ENCODE measurements at places on chromosomes 2 and 18.

- DNase-seq = peak; percentile 88
Measured at GRCh38 chr2:109322111-109322510, 193.1 kb downstream of the SH3RF3 start.

- peak; percentile 29 for DNase-seq
Measured at GRCh38 chr2:32553829-32554432, 73.9 kb upstream of the TTC27 start.

- DNase-seq = no peak
Measured at GRCh38 chr18:21361307-21361880, 119.4 kb downstream of the GREB1L start.

DNA sequence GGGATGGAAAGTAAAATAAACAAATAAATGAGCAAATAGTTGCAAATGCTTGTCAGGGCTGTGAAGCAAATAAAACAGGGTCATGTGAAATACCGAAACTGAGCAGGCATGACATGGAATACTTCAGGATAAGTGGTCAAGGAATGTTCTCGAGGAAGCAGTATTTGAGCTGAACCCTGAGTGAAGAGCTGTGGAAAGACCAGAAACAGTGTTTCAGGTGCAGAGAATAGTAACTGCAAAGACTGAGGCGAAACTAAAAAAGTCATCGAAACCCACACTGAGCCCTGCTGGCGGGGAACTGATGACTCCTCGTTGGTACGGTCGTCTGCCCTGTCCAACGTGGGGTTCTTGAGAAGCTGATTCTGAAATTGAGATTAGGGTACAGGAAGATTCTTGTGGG is 27.2 kb upstream of the MYCN start:
- no peak for DNase-seq

DNA sequence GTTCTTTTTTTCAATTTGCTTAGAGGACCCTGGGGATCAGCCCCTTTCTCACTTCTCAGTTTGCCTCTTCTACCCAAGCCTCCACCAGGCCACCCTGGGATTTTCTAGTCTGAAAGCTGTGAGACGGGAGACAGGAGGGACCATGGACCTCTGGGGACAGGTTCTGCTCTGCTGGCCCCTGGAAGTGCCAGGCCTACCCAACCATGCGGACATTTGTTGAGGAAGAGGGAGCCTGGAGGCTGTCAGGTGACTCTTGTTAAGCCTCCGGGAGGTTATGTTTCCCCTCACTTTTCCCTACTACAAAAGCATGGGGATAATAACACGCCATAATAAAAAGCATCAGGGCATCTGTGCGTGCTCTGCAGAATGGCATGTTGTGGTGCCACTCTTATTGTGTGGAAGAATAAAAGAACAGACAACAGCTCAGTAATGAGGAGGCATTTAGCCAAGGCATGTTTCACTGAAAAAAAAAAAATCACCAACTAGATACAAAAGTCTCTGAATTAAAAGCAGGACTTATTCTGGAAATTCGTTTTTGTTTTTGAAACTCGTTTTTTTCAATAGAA is 48.3 kb upstream of the PLA2R1 start:
- no peak for DNase-seq

DNA sequence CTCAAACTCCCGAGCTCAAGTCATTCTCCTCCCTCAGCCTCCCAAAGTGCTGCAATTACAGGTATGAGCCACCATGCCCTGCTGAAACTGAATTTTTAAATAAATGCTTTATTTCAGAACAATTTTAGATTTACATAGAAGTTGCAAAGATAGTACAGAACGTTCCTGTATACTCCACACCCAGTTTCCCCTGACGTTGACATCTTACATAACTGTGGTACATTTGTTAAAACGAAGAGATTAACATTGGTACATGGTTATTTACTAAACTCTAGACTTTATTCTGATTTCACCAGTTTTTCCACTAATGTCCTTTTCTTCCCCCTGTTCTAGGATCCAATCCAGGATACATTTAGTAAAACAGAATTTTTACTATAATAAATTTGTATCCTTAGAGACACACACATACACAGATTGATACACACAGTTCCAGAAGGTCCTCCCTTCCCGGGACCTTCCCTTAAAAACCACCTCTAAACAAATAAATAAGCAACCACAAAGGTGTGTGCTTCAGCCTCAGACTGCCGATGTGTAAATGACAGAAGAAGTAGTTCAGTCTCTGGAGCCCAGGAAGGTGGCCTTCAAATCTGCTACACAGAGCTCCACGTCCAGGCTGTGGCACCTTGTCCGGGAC is 6.9 kb downstream of the NEU2 start:
- no peak for DNase-seq

- no peak for DNase-seq
Measured at GRCh38 chr18:43830947-43831346, 553.7 kb upstream of the SYT4 start.

GRCh38 chr18:55407191-55407590 is 180.8 kb downstream of the TCF4 start:
- DNase-seq = no peak

- no peak for DNase-seq
Measured at GRCh38 chr18:46072959-46073358, 899 bp upstream of the PSTPIP2 start.

DNA sequence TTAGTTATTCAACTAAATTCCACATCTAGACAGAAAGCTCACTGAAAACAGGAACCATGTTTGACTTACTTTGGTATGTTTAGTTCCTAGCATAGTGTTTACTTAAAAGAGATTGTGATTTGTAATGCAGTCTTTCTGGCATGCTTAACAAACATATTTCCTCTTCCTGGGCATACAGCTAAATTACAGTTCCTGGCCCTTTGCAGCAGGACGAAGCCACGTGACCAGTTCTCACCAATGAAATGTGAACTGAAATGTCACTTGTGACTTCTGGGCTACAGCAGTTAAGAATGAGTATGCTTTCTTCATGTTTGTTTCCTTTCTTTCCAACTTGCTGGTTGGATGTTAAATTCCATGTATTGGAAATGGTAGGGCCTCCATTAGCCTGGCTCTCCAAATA is 330.5 kb downstream of the FIGN start:
- DNase-seq = no peak

GRCh38 chr2:147789720-147790119 is 55.1 kb upstream of the ACVR2A start:
- peak; percentile 20 for DNase-seq

GRCh38 chr2:42128721-42129486 is 40.2 kb upstream of the EML4 start:
- DNase-seq = peak; percentile 51

DNA sequence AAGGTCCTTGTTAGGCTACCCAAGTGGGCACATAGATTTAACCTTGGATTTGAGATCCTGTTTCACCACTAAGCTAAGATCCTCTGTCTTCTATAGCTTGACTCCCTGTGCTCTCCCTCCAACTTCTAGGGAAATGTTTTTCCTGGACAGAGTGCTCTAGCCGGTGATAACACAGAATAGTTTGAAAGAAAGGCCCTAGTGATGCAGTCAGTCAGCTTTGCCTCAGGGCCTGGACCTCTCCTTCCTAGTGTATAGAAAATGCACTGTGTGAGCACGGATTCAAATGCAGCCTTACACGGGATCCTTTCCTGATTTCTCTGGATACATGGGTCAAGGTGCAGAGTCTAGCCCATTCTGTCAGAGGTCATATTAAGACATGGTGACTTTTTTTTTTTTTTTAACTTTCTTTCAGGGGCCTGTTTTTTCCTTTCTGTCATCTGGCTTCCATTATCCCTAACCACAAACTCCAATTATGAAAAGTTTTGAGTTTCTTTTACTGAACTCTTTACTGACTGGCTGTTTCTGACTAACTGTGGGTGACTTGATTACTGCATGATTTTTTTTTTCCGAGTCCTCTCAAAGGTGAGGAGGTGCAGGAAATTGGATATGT is 122.6 kb downstream of the LRP1B start:
- DNase-seq = peak; percentile 19

DNA sequence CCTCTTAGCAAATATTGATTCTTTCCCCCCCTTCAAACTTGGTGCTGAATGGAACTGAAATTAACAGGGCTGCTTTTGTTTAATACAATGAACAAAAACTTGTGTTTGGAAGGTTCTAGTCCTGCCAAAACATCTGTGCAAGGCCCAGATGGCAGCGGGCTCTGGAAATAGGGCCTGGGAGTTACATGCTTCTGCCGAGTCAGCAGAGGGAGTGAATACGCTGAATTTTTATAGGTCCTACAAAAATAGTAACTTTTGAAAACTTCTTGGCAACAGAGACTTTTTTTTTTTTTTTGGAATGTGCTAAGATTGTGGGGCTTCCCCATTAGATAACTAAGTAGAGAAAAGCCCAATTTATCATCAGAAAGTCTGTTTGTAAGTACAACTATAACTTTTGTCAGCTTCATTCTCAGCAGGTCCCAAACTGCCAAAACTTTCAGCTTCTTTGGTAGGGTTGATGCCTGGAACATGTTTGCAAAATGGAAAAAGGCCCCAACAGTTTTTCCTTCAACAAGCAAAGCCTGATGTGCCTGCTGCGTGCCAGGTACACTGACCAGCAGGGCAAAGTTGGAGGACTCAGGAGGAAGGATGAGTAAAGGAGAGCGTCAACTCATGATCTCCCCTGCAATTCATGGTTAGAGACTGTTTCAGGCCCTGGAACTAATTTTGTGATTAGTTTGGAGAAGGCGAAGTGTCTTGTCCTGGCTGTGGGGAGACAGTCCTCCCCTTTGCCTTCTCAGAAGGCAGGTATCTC is 45.1 kb upstream of the HDAC4 start:
- DNase-seq = no peak

- DNase-seq = peak; percentile 29
Measured at GRCh38 chr2:96927405-96928171, 57.7 kb upstream of the SEMA4C start.

DNA sequence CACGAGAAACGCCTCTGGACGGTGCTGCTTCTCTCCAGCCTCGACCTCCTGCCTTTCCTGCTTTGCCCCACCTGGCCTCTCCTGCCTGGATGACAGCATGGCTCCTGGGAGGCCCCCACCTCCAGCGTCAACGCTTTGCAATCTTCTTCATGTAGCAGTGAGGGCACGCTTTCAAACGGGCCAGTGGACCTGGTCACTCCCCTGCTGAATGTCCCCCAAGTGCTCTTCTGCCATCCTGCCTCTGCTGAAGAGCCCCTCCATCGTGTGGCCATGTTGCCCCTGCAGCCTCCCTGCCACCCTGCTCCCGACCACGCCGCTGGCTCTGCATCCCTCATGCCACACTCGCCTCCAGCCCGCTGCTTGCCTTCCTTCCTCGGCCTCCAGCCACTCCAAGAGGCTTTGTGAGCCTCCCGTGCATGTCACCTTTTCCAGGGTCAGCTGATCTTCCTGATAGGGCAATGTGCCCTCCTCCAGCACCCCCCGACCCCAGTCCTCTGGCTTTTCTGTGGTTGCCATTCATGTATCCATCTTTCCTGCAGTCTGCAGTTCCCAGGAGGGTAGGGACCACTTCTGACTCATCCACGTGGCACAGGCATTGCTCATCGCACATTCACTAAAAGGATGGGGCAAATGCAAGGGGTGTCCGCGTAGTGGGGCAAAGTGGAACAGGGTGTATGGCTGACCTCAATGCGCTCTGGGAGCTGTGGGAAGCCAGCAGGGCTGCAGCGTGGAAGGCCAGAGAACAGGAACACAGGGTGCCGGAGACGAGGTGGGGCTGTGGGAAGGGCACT is 268.8 kb downstream of the TWIST2 start:
- DNase-seq = peak; percentile 46

DNA sequence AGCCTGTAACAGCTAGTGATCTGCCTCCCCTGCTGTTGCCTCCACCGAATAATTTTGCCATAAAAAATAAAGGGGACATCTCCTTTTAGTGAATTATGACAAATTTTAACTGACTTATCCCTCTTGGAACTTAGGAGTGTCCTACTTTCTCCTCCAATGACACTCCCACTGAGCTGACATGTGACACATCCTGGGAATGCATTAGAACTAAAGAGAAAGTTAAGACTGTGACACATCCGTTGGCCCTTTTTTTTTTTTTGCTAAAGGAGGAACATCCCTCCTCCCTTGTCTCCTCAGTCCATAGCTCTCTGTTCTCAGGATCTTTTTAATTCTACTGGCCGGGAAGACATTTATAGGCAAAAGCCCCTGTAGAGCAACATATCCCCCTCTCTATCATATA is 268.2 kb downstream of the NRXN1 start:
- DNase-seq = peak; percentile 52

GRCh38 chr2:191653667-191654391 is 24.1 kb upstream of the NABP1 start:
- DNase-seq = no peak

Measured in fibroblast of skin of back (primary cell).